ENCODE measurements at places on chromosomes 1 and 21. TPM values are rescaled to one million over a fixed set of nuclear protein-coding genes. Genes with fewer than 3 reads are reported as not detected.

The ANXA9 gene
- 0.10 TPM for total RNA-seq

The CD48 gene
- 996 TPM for total RNA-seq

The NHLH1 gene
- total RNA-seq: not detected

The MAP10 gene
- 1.0 TPM for total RNA-seq

The SLC35F3 gene
- not detected for total RNA-seq

The LDLRAD2 gene
- not detected for total RNA-seq

The CYP4A11 gene
- not detected for total RNA-seq

The RYR2 gene
- 0.21 TPM for total RNA-seq

The SPRR3 gene
- total RNA-seq: not detected

The C1orf226 gene
- not detected for total RNA-seq

The KAZN gene
- total RNA-seq: 0.31 TPM

The SIM2 gene
- not detected for total RNA-seq

The FMO2 gene
- total RNA-seq: not detected

The NPHS2 gene
- not detected for total RNA-seq

The COL24A1 gene
- total RNA-seq: 0.84 TPM

The HRNR gene
- total RNA-seq: under 0.01 TPM

The NHLH2 gene
- total RNA-seq: not detected

The NEK2 gene
- total RNA-seq: 0.52 TPM

The SPRR2B gene
- not detected for total RNA-seq

The HTR1D gene
- not detected for total RNA-seq

The AZIN2 gene
- total RNA-seq: 1.6 TPM

The CLCA1 gene
- not detected for total RNA-seq

The VSIG8 gene
- total RNA-seq: 0.10 TPM

The TMEM52 gene
- total RNA-seq: 0.31 TPM

The FALEC gene
- not detected for total RNA-seq

The BRINP2 gene
- total RNA-seq: not detected

The SPRR2E gene
- not detected for total RNA-seq

The MYOM3 gene
- not detected for total RNA-seq

The C2CD4D gene
- total RNA-seq: 0.21 TPM

The KCNAB2 gene
- total RNA-seq: 66.3 TPM

The ETS2 gene
- total RNA-seq: 64.1 TPM

The ILF2 gene
- total RNA-seq: 138 TPM

The TCHHL1 gene
- not detected for total RNA-seq

The SHISA4 gene
- total RNA-seq: 0.63 TPM

The VASH2 gene
- 0.10 TPM for total RNA-seq

The KCNJ6 gene
- total RNA-seq: under 0.01 TPM

The MEX3A gene
- total RNA-seq: not detected

The FCER1A gene
- total RNA-seq: 16.5 TPM
